ENCODE measurements at places on chromosomes 4 and X.

- DNase-seq = no peak
These were observed 104.6 kb downstream of the FHDC1 start for GRCh38 chr4:153040677-153041076.

DNA sequence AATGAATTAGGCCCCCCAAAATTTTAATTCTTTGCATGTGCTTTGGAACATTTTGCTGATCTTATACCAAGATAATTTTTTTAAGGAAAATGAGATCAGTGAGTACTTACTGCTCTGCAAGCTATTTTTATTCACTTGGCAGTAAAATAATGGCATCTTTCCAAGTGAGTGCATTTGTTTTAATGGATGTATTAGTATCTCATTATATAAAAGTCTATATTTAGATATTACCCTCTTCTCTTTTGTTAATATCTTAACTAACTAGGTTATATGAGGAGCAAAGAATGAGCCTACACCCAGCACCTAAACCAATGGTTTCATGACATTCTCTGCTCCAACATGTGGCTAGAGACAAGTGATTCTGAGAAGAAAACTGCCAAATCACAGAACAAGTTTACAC lies 21.1 kb upstream of the ARAF start:
- DNase-seq = no peak

- no peak for DNase-seq
These were observed 14.4 kb downstream of the CCDC110 start for GRCh38 chr4:185457136-185457535.

GRCh38 chr4:163915896-163916295 lies 421.4 kb downstream of the TMA16 start:
- DNase-seq = no peak

GRCh38 chrX:68833855-68834331 lies 5.1 kb downstream of the EFNB1 start:
- no peak for DNase-seq

DNA sequence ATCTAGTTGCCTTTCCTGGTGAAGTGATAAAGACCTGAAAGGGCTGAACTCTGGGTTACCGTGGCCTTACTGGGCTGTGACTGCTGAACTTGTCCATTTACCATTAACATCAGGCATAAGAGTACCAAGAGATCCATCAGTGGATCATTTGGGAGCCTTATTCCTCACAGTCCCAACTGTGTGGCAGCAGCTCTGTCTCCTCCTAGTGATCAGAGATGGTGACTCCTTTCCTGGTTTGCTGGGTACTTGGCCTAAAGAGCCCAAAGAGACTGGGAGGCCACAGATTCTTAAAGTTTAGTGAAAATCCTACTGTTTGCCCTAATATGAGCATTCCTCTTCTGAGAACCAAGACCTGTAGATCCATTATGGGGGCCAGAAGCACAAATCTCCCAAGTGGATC lies 56.3 kb upstream of the ATP6AP2 start:
- no peak for DNase-seq

Data from activated CD8-positive, alpha-beta memory T cell treated with anti-CD3 and anti-CD28 coated beads for 4 hours (primary cell).